Stimulated activated CD4-positive, alpha-beta T cell treated with anti-CD3 and anti-CD28 coated beads, Interleukin-15, amount 100 ng/mL, for 1 hour (primary cell): ENCODE measurements at places on chromosomes 2 and 18.

GRCh38 chr2:101985101-101985792 is 6.5 kb upstream of the IL1R2 start:
- DNase-seq = no peak

DNA sequence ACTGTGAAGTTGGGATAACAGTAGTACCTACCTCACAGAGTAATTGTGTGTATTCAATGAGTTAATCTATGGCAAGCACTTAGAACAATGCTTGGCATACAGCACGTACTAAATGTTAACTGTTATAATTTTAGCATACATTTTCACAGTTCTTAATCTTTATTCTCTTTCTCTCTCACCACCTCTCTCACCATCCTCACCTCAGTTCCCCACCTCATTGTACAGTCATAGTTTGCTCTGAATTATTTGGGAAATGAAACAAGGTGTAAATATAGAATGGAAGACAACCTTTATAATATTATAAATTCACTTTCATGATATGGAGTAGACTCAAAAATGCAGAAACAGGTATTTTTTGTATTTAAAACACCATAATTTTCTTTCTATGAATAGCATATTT is 40.0 kb upstream of the DNAH7 start:
- no peak for DNase-seq

DNA sequence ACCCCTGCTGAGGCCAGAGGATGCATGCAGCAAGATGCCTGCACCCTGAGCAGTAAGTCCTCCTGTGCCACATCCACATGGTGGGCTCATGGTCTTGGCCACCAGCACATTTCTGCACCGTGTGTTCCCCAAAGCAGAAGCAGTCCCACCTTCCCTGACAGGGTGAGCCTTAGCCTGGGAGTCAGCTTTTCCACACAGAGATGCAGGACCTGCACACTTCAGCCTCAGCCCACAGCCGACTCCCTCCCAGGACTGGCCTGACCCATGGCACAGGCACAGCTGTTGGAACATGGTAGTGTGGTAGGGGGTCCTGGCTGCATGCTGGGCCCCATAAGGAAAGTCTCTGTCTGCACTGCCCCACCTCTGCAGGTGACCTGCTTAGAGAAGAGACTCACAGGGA is 5.0 kb downstream of the SNED1 start:
- no peak for DNase-seq

DNA sequence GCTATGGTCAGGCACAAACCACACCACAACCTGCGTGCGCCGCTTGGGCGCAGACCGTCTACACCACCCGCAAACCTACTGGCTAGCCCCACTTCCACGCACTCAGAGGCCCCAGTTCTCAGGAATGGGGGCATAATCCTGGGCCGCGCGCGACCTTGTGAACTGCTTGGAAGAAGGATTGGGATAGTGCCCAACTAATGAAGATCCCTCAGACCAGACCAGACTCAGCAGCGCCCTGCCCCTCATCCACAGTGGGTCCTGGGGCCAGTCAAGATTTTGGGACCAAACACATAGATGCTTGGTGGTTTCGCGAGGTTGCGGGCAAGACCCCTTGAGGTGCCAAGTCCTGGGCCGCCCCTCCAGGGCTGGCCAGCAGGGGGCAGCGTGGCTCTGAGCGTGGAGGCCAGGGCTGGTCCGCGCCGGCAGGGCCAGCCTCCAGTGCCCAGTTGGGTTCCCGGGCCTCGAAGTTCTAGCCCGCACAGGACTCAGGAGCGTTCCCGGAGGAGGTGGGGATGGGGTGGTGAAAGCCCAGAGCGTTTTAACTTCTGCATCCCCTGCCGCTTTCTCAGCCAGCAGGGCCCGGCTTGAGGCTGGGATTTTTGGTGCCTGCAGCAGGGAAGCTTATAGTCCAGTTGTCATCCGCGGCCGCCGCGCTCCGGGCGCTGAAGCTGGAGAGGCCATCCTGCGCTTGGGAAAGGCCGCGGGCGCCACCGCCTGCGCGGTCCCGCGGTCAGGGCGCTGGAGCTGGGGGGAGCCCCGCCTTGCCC is 8.3 kb downstream of the OSR1 start:
- DNase-seq = peak; percentile 46

- DNase-seq = no peak
These were observed 22.7 kb upstream of the MYO1B start for GRCh38 chr2:191222507-191222906.

DNA sequence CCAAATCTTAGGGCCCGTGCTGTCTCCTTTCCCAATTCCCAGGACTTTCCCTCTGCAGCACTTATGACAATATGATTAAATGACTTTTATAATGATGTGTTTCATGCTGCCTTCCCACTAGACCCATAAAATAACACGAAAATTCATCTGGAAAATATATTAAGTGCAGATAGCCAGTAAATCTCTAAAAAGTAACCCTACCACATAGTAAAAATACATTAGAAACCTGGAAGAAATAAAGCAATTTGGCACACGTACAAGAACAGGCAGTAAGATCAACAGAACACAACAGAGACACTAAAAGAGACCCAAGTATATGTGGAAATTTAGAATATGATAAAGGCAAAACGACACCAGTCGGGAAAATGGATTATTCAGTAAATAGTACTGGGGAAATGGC is 30.2 kb upstream of the POMC start:
- DNase-seq = no peak

GRCh38 chr18:58682429-58683069 is 11.3 kb downstream of the MALT1 start:
- no peak for DNase-seq

GRCh38 chr2:238487652-238488346 is 61.1 kb downstream of the ASB1 start:
- no peak for DNase-seq

- peak; percentile 37 for DNase-seq
These were observed 910 bp downstream of the SRSF7 start for GRCh38 chr2:38750011-38750890.

DNA sequence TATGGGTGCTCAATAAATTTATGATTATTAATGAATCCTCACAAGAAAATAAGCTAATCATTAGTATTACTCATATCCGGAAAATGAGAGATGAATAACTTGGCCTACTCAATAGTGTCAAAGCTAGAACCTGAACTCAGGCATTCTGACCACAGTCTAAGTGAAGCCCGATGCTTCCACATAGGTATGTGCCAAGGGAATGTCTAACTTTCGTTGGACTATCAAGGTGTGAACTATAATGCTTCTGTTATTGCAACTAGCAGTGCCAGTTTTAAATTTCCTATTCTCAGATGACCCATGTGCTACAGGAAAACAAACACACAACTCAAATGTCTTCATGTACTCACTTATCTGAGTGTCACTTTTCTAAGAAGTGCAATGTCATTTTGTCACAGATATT is 1.8 kb downstream of the BARD1 start:
- DNase-seq = no peak

DNA sequence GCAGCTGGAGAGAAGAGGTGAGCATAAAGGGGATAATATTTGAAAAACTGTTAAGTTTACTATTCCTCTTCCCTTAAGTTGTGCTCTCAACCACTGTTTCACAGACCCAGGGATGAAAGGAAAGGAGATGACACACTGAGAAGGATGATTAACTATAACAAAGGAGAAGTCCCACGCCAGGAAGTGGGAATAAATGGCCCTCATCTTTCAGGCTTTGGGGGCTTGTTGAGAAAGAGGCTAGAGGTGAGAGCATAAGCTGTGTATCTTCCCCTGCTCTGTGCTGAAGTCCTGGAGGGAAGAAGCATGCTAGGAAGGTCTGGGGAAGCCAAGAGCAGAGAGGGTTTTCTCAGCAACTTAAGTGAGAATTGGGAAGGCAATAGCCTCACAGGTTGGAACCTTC is 399.1 kb upstream of the ATP5MC3 start:
- DNase-seq = no peak

GRCh38 chr2:197007716-197008628 is 81.5 kb upstream of the PGAP1 start:
- DNase-seq = no peak

DNA sequence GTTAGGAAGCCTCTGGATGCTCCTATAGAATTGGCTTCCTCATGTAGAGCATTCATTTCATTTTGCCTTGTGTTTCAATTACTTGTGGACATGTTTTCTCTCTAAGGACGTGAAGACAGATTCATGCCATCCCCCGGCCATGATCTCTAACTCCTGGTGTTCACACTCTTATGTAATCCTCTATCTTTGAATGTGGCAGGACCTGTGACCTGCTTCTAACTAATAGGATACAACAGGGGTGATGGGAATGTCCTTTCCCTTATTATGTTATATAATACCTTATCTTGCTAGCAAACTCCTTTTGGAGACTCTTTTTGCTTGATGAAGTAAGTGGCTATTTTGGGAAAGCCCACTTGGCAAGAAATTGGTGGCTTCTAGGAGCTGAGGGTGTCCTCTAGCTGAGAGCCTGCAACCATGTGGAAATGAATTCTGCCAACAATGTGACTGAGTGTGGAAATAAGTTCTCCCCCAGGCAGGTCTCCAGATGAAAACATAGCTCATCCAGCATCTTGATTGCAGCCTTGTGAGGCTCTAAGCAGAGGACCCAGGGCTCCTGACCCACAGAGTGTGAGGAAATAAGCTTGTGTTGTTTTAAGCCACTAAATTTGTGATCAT is 13.8 kb downstream of the DPYSL5 start:
- DNase-seq = no peak

- no peak for DNase-seq
These were observed 8.0 kb upstream of the SESTD1 start for GRCh38 chr2:179272406-179273192.

- no peak for DNase-seq
These were observed 23.9 kb downstream of the CHN1 start for GRCh38 chr2:174981331-174981730.

DNA sequence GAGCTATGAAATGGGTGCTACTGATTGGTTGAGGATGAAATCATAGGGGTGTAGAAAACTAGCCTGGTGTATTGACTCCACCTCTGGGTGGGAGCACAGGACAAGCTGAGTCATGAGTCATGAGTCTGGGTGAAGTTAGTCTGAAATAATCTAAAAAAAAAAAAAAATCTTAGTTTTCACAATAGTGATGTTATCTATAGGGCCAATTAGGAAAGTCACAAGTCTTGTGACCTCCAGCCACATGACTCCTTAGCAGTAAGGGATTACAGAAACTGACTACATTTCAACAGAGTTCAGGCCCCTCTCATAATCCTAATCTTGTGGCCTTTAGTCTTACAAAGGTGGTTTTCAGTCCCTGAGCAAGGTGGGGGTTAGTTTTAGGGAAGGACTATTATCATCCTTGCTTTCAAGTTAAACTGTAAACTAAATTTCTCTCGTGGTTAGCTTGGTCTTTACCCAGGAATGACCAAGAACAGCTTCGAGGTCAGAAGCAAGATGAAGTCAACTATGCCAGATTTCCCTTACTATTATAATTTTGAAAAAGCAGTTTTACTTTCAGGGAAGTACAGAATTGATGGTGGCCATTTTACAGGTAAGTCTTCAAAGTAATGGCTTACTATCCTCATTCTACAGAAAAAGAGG is 338.0 kb upstream of the GYPC start:
- DNase-seq = no peak

GRCh38 chr2:38430597-38431207 is 53.6 kb upstream of the ATL2 start:
- no peak for DNase-seq

DNA sequence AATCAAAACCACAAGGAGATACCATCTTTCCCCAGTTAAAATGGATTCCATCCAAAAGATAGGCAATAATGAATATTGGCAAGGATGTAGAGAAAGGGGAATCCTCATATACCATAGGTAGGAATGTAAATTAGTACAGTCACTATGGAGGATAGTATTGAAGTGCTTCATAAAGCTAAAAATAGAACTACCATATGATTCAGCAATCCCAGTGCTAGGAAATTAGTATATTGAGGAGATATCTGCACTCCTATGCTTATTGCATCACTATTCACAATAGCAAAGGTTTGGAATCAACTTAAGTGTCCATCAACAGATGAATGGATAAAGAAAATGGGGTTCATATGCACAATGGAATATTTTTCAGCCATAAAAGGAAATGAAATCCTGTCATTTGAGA is 251.2 kb downstream of the ZNF804A start:
- no peak for DNase-seq

- no peak for DNase-seq
These were observed 14.3 kb upstream of the TRIB2 start for GRCh38 chr2:12702168-12703121.

DNA sequence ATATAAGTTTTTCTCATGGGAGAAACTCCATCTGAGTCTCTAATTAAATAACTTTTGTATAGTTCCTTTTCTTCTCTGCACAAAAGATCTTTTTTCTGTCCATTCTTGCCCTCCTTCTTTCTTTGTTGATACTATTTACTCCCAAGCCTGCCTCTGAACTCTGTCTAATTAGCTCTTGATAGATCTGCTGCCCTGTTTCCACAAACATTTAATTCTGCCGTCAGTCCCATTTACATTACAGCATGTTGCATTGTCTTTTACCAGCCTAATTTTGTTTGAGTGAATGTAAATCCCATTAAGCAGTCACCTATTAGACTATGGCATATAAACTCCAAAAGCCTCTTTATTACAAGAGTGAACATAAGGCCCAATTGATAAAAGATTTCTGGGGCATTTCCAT is 254.4 kb downstream of the ERBB4 start:
- DNase-seq = no peak

DNA sequence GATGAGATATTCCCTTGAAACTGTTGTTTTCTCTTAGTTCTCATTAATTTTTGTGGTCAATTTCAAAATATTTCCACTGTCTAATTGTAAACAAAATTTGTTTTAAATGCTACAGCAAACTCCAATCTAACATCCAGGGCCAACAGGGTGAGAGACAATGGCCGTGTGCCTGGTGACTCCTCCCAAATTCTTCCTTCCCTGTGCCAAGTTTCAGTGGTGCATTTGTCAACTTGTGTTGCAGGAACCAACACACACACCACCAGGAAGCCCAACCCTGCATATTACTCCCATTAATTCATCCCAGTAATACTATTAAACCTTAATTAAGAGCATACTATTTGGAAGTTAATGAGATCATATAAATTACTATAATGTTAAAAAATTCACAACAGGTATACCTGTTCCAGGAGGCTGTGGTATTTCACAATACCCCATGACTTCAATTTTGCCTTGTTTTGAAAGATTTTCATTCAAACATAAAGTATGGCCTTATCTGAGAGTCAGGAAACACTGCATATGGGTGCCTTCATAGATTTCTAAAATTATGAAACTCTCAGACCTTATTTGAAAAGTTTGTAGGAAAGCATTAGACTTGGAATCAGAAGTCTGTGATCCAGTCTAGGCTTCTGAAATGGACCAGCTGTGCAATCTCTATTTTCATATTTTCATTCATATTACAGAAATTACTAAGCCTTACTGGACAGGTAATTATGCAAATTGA is 1.1 kb downstream of the SERPINB2 start:
- no peak for DNase-seq

GRCh38 chr18:34848695-34849094 is 138.6 kb downstream of the DTNA start:
- DNase-seq = no peak

DNA sequence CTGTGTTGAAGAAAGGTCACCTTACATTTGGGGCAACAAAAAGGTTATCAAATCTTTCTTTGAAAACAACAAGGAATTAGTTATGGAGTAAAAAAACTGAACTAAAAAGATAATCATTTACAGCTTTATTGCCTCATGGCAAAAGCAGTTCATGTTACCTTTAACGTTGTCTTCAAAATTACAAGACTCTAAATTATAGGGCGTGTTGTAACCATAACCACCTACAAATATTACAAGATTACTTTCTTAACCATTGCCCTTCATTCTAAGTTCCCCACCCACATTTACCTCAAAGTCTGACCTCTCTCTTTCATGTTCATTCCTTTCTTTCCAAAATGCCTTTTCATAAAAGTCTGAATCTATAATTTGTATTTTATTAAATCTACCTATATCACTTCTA is 74.6 kb upstream of the LRATD1 start:
- DNase-seq = no peak

- no peak for DNase-seq
These were observed 29.0 kb upstream of the ALPP start for GRCh38 chr2:232349546-232349945.
